GM19239 (cell line): ENCODE measurements at places on chromosomes 1 and 21.

DNA sequence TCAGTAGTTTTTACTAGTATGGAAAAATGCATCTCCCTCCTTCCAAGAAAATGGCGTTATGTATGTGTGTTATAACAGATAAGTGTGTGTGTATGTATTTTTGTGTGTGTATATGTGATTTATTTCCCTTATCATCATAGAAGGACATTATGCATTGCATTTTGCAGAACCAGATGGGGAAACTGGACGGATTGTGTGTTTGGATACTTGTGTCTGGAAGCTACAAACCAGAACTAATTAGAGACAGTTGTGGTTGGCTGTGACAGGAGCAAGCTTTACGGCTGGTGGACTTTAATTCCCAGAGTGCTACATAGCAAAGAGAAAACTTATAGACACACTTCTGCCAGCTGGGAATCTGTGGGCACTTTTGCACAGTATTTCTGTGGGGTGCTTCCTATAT is 162.5 kb downstream of the RWDD3 start:
- DNase-seq: no peak

GRCh38 chr1:206854401-206855129 is 10.9 kb upstream of the IL20 start:
- DNase-seq: no peak

DNA sequence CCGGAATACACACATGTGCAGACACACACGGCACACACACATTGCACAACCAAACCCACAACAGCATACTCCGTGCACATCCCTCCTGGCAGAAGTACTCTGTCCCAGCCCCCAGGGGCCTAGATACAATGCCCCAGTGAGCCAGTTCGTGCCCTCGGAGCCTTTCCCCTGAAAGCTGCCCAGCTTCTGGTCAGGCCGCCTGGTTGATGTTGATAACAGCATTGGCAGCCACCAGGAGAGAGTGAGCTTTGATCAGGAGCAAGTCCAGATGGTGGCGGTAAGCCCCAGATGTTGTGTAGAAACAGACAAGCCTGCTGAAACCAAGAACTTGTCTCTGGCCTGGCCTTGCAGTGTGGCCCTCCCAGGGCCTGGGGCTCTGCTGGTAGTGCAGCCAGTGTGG is 109.1 kb downstream of the GRIK3 start:
- DNase-seq: no peak

GRCh38 chr1:32969566-32969965 is 5.0 kb upstream of the RNF19B start:
- no peak for DNase-seq

GRCh38 chr1:230112131-230112701 is 45.2 kb downstream of the GALNT2 start:
- DNase-seq: no peak

GRCh38 chr1:160818207-160818937 is 22.4 kb downstream of the LY9 start:
- DNase-seq: no peak

GRCh38 chr1:43937179-43937865 is 3.7 kb downstream of the ARTN start:
- no peak for DNase-seq

- no peak for DNase-seq
Observed at GRCh38 chr1:15522551-15522950, 1.5 kb downstream of the CASP9 start.

GRCh38 chr1:111236806-111237205 is 9.3 kb downstream of the CHI3L2 start:
- no peak for DNase-seq

GRCh38 chr1:89608319-89608983 is 24.5 kb upstream of the LRRC8C start:
- DNase-seq: no peak

- DNase-seq: no peak
Observed at GRCh38 chr1:174022976-174023277, 770 bp upstream of the RC3H1 start.

DNA sequence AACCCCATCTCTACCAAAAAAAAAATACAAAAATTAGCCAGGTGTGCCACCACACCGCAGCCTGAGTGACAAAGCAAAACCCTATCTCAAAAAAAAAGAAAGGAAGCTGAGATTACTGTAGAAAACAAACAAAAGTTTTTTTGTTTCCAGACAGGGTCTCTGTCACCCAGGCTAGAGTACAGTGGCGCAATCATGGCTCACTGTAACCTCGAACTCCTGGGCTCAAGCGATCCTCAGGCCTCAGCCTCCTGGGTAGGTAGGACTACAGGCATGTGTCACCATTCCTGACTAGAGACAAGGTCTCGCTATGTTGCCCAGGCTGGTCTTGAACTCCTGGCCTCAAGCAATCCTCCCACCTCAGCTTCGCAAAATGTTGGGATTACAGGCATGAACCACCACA is 2.8 kb upstream of the PYGO2 start:
- DNase-seq: no peak
